ENCODE measurements at places on chromosomes 3 and 15.

GRCh38 chr15:80560601-80561400, 134.3 kb upstream of the ABHD17C start:
- DNase-seq, result no peak

GRCh38 chr3:112355307-112355687, 22.3 kb downstream of the CD200 start:
- DNase-seq, result no peak

DNA sequence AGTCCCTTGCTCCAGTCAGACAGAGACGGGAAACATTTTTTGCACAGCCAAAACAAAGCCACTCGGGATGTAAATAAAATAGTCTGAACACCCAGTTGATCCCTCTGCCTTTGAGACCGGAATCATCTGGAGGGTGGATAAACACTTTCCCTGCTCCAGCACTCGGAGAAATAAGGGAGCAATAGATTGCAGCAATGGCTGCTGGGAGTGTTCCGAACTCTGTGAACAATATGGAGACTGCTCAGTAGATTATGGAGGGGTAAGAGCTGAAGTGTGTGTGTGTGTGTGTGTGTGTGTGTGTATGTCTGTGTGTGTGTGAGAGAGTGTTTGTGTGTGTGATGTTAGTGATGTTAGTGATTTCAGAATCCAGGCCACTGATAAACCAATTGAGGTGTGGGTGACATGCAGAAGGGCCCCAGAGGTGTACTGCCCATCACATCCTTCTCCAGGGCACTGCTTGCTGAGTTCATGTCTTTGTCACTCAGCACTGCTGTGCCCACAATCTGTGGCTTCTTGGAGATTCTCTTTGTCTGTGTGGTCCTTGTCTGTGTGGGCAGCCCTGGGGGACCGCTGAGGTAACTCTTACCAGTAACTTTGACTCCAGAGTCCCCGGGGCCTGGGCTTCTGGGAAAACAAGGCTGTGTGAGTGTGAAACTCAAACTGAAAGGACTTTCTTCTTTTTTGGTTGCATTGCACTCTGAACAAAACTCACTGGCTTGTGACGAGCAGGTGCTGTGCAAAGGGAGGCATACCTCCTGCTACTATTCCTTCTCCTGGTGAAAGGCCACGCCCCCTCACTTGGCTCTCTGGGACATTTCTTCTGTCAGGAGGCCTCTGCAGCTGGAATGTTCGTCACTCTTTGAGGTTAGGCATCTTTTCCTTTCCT, 23.0 kb downstream of the CRYGS start:
- DNase-seq, result no peak

- no peak for DNase-seq
Observed at GRCh38 chr15:71708051-71708429, 102.3 kb upstream of the NR2E3 start.

- DNase-seq, result no peak
Observed at GRCh38 chr3:111861391-111861790, 2.3 kb downstream of the PHLDB2 start.

- DNase-seq, result no peak
Observed at GRCh38 chr3:86949850-86950249, 41.1 kb downstream of the VGLL3 start.

DNA sequence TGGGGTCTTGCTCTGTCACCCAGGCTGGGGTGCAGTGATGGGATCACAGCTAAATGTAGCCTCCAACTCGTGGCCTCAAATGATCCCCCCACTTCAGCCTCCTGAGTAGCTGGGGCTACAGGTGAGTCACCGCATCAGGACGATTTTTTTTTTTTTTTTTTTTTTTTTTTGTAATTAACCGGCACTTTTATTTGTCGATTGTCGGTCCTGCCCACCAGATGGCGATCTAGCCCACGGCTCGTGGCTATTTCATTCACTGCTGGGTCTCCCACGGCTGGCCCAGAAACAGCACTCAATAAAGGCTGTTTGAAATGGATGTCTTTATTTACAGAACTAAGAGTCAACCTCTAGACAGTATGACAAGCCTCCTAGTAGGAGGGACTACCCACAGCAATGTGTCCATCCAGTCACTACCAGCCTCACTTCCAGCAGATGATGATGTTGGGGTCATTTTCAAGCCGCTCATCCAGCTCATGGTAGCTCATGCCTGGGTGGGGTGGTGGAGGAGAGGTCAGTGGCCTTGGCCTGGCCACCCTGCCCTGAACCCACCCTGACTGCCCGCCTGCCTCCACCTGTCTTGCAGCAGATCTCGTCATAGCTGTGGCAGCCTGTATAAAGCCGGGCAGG, 1.8 kb upstream of the ZMYND10 start:
- peak; percentile 61 for DNase-seq

GRCh38 chr15:99731336-99732123, 1.7 kb downstream of the LYSMD4 start:
- no peak for DNase-seq

GRCh38 chr15:100278596-100279380, 63.0 kb downstream of the ADAMTS17 start:
- no peak for DNase-seq

- no peak for DNase-seq
Observed at GRCh38 chr3:178140531-178141304, 395.5 kb upstream of the KCNMB2 start.

GRCh38 chr3:72255191-72255590, 470.2 kb upstream of the PROK2 start:
- DNase-seq, result no peak

- no peak for DNase-seq
Observed at GRCh38 chr3:152105446-152105845, 163.3 kb upstream of the MBNL1 start.

- DNase-seq, result no peak
Observed at GRCh38 chr3:155270063-155270462, 23.4 kb downstream of the STRIT1 start.

Measured in stimulated activated CD8-positive, alpha-beta memory T cell treated with anti-CD3 and anti-CD28 coated beads, Interleukin-4, amount 100 ng/mL, for 1 hour (primary cell).